Left lung (tissue), 14 donors: ENCODE measurements at places on chromosomes 12 and 14.

GRCh38 chr12:122848471-122849351 lies 13.5 kb downstream of the HIP1R start:
- H3K4me3 ChIP-seq, result no peak overlapping the region

DNA sequence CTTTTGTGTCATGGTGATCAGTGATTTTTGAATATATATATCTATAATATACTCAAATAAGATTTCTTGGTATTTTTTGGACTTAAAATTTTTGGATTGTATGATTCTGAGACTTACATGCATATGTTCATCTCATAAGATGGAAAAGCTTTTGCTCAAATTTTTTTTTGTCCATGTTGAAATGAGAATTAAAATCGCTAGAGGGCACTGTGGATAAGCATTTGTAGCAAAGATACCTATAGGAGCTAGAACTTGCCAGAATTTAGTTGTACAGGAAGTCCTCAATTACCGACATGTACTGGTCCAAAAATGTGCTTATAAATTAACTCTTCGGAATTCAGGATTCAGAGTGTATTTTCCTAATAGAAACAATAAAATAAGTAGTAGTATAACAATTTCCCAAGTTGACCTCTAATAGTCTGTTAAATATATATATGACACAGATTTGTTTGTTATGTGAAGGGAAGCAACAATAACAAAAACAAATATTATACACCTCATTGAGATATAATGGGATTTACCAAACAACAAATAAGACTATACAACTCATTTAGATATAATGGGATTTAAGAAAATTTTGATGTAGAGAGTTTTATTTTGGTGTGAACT lies 179.6 kb downstream of the TMEM117 start:
- H3K4me3 ChIP-seq, result no peak overlapping the region
- DNase-seq, result no peak
- H3K36me3 ChIP-seq, result no peaks in the 10 kb centered on the region
- no peaks in the 10 kb centered on the region for H3K4me1 ChIP-seq

DNA sequence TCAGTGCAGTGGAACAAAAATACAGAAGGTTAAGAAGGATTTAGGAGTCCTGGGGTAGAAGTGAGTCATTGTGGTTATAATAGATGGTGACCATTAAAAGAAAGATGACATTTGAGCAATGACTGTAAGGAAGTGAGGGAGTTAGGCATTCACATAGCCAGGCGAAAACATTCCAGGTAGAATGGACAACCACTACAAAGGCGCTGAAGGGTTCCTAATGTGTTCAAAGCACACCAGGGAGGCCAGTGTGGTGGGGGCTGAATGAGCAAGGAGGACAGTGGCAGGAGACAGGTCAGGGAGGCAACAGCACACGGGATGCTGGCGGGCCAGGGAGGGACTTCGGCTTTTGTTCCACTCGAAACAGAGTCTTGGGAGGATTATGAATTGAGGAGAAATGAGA lies 129.9 kb downstream of the NPAS3 start:
- H3K4me1 ChIP-seq, result no peaks in the 10 kb centered on the region
- no peak overlapping the region for H3K4me3 ChIP-seq
- H3K27ac ChIP-seq, result no peak overlapping the region
- DNase-seq, result no peak
- no peaks in the 10 kb centered on the region for H3K27me3 ChIP-seq

DNA sequence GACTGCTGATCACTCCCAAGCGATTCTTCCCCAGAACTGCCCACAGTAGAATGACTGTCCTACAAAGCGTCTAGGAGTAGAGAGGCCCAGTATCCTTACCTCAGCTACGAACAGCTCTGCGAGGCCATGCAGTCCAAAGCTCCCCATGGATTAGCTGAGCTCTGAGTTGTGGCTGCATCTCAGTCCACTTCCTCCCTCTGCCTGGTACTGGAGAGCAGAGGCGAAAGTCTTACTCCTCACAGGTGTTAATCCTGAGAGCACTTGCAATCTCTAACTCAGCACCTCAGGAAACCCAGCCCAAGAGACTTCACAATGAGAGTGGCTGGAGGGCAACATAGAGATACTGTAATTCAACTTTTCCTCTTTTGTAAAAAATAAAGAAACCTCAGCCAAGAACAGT lies 493.1 kb downstream of the BCAT1 start:
- H3K27me3 ChIP-seq, result no peaks in the 10 kb centered on the region
- H3K27ac ChIP-seq, result no peak overlapping the region
- no peak for DNase-seq
- H3K36me3 ChIP-seq, result no peaks in the 10 kb centered on the region
- H3K4me1 ChIP-seq, result no peaks in the 10 kb centered on the region
- no peak overlapping the region for H3K4me3 ChIP-seq

DNA sequence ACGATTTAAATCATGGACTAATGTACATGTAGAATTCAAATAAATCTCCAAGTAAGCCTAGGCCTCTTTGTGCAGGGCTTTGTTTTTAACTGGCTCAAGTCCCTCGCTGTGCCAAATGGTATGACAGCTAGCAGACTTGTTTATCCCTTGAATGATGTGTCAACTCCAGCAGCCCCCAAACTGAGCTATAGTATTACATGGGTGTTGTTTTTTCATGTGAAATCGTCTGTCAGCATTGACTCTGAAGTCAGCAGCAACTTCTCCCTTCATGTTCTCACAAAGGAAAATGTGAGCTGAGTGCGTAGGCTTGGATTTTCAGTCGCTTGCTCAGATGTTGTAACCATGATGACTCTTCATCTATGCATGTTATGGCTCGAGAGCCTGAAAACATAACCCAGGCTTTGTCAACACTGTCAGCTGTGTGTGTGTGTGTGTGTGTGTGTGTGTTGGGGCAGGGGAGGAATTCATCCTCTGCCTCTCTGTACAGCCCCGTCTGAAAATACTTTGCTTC lies 73.3 kb downstream of the PTHLH start:
- H3K4me3 ChIP-seq, result no peak overlapping the region
- no peaks in the 10 kb centered on the region for H3K27me3 ChIP-seq
- H3K4me1 ChIP-seq, result no peaks in the 10 kb centered on the region
- H3K36me3 ChIP-seq, result no peaks in the 10 kb centered on the region
- DNase-seq, result peak; percentile 68

GRCh38 chr14:34250959-34251358 lies 211.1 kb downstream of the SPTSSA start:
- H3K36me3 ChIP-seq, result no peaks in the 10 kb centered on the region
- H3K4me1 ChIP-seq, result no peaks in the 10 kb centered on the region
- H3K4me3 ChIP-seq, result no peak overlapping the region
- H3K27me3 ChIP-seq, result no peaks in the 10 kb centered on the region
- no peak for DNase-seq
- no peak overlapping the region for H3K27ac ChIP-seq

DNA sequence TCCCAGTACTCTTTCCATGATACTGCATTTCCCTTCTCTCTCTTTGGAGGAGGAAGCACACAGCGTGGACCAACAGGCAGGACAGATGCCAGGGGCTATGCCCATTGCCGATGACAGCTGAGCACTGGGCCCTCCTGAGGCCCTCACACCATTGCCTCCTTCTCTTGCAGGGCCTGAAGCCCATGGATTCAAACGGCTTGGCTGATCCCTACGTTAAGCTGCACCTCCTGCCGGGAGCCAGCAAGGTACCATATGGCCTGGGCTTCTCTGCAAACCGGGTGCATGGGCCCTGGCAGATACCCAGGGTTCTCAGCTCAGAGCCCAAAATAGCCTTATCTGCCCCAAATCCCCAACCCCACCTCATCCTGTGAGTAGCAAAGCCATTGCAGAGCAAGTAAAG lies 25.2 kb upstream of the OAS1 start:
- H3K36me3 ChIP-seq, result no peaks in the 10 kb centered on the region
- H3K27ac ChIP-seq, result no peak overlapping the region
- DNase-seq, result no peak
- peaks cover 4% of the 10 kb centered on the region for H3K27me3 ChIP-seq

DNA sequence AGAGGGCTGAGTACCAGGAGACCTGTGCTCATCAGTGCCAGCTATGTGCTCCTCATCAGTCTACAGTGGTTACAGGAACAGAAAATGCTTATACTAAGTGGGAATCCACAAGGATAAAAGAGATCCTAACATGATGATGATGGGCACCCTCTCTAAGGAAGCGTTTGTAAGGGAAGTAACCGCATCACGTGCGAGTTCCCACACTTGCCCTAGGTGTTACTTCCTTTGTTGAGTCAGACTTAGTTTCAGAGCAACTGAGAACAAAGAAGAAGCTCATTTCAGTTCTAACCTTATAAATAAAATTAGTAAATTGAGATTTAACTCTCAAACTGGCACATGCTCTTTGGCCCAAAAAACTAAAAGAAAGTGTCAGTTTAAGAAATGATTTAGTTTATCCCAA lies 956.4 kb upstream of the TMEM132C start:
- no peak overlapping the region for H3K4me3 ChIP-seq
- no peaks in the 10 kb centered on the region for H3K27me3 ChIP-seq
- DNase-seq, result no peak
- H3K27ac ChIP-seq, result no peak overlapping the region

DNA sequence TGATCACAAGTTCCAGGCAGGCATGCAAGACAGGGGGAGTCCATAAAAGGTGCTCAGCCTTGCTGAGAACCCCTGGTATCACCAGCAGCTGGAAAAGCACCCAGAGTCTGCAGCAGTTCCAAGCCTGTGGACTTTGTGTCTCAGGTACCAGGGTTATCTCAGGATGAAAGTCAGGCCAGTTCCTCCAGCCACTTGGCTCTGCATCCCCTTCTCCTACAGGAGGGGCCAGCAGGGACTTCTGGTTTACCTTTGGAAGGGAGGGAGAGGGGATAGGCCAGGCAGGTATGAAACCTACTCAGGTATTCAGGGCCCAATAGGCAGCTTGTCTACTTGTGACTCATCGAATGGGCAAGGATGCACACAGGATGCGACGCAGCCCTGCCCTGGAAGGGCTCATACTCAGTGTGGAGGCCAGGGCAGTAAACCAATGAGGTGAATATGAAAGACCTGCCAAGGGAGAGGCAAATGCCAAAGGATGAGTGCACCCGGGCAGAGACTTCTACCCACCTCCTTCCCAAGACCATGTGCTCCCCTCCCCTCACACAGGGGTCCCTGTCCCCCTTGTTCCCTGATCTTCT lies 148.2 kb downstream of the SLC38A6 start:
- H3K27me3 ChIP-seq, result no peaks in the 10 kb centered on the region
- no peak for DNase-seq
- no peaks in the 10 kb centered on the region for H3K36me3 ChIP-seq
- H3K4me3 ChIP-seq, result no peak overlapping the region
- H3K27ac ChIP-seq, result no peak overlapping the region
- no peaks in the 10 kb centered on the region for H3K4me1 ChIP-seq

- no peak overlapping the region for H3K27ac ChIP-seq
- DNase-seq, result no peak
- no peak overlapping the region for H3K4me3 ChIP-seq
- H3K4me1 ChIP-seq, result no peaks in the 10 kb centered on the region
These were observed 32.4 kb upstream of the PLEK2 start for GRCh38 chr14:67444395-67444794.

GRCh38 chr14:82511399-82511798 lies 977.7 kb upstream of the SEL1L start:
- H3K27me3 ChIP-seq, result no peaks in the 10 kb centered on the region
- no peak overlapping the region for H3K4me3 ChIP-seq
- H3K27ac ChIP-seq, result no peak overlapping the region

DNA sequence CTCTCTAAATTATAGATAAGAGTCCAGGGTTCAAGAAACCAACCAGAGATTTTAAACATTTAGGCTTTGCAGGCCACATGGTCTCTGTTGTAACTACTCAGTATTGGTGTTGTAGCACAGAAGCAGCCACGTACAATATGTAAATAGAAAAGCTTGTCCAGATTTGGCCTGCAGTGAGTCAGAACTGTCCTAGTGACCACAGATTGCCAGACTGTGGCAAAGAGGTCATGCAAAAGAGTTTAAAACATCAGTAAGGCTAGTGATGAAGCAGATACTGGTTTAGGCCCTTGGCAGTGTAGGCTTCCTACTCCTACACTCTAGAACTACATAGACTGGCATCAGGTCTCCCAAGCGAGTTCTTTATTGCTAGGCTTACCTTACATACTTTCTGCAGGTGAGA lies 117.6 kb upstream of the GARIN6 start:
- H3K27ac ChIP-seq, result no peak overlapping the region
- H3K4me3 ChIP-seq, result no peak overlapping the region
- no peaks in the 10 kb centered on the region for H3K27me3 ChIP-seq
- DNase-seq, result no peak
- H3K36me3 ChIP-seq, result no peaks in the 10 kb centered on the region

- no peak for DNase-seq
- H3K27ac ChIP-seq, result no peak overlapping the region
- H3K27me3 ChIP-seq, result no peaks in the 10 kb centered on the region
- H3K4me3 ChIP-seq, result no peak overlapping the region
- no peaks in the 10 kb centered on the region for H3K36me3 ChIP-seq
These were observed 1.4 kb upstream of the RACGAP1 start for GRCh38 chr12:50026691-50027090.

- no peak overlapping the region for H3K27ac ChIP-seq
- no peak for DNase-seq
- no peak overlapping the region for H3K4me3 ChIP-seq
- H3K4me1 ChIP-seq, result peaks cover 24% of the 10 kb centered on the region
- H3K27me3 ChIP-seq, result no peaks in the 10 kb centered on the region
These were observed 28.9 kb downstream of the FOXN3 start for GRCh38 chr14:89387922-89388685.

GRCh38 chr14:20781803-20782202 lies 735 bp downstream of the RNASE6 start:
- H3K4me1 ChIP-seq, result no peaks in the 10 kb centered on the region
- no peaks in the 10 kb centered on the region for H3K27me3 ChIP-seq
- peak overlapping the region; percentile 87 for H3K27ac ChIP-seq

DNA sequence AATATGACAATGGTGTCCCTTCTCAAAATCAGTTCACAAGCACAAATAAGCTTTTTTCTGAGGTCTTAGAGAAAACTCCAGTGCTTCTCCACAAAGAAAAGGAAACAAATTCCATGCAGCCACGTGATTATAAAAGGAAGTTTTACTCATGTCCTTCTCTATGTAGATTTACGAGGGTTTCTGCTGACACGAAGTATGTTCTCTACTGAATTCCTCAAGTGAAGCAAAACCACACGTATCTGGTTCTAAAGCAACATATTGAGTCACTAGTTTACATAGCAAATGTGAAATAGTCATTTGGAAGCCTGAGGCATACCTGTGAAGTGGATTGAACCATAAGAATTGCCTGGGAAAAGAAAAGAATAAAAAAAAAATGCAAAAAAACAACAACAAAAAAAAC lies 31.9 kb downstream of the BMP4 start:
- DNase-seq, result no peak
- no peaks in the 10 kb centered on the region for H3K27me3 ChIP-seq
- H3K4me3 ChIP-seq, result no peak overlapping the region

GRCh38 chr14:43525658-43526057 lies 981.4 kb downstream of the FSCB start:
- no peaks in the 10 kb centered on the region for H3K4me1 ChIP-seq
- no peak overlapping the region for H3K27ac ChIP-seq
- no peaks in the 10 kb centered on the region for H3K36me3 ChIP-seq
- H3K4me3 ChIP-seq, result no peak overlapping the region

GRCh38 chr14:72528059-72528862 lies 365.6 kb downstream of the DPF3 start:
- no peaks in the 10 kb centered on the region for H3K36me3 ChIP-seq
- no peak overlapping the region for H3K4me3 ChIP-seq
- no peaks in the 10 kb centered on the region for H3K4me1 ChIP-seq
